ENCODE measurements at places on chromosomes 4 and X. TPM values are rescaled to one million over a fixed set of nuclear protein-coding genes. Genes with fewer than 3 reads are reported as not detected.
A peak's percentile ranks its signal among the peaks of the same experiment; 100 is the strongest.

DNA sequence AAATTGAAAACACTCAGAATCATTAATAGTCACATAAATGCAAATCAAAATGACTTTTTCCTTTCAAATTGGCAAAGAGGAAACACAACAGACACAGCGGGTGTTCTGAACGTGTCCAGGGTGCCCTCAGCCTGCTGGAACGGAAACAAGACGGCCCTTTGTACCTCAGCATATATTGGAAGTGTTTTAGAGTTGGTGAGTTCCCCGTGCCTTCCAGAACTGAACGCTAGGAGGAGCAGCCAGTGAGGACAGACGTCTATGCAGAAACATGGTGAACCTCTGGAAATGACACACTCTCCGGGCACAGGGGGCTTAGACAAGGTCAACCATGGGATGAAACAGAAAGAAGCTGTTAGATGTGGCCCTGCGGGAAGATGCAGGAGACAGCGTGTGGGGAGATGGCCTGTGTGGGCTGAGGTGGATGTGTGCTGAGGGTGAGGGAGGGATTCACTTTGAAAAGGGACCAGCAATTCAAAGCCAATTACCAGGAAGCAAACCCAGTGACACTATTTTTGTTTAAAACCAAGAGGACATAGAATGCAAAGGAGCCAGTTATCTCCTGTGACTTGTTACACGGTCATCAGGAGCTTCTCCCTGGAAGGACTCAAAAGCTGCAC is 40.4 kb downstream of the RNF212 start:
- peak; percentile 59 for DNase-seq

- no peak for DNase-seq
Measured at GRCh38 chr4:151304755-151305154, 20.6 kb downstream of the SH3D19 start.

- DNase-seq = no peak
Measured at GRCh38 chr4:155377276-155377675, 511 bp upstream of the MAP9 start.

GRCh38 chrX:152725409-152725808 is 8.1 kb downstream of the CSAG1 start:
- DNase-seq = no peak

The ASB11 gene
- total RNA-seq = 43.3 TPM

DNA sequence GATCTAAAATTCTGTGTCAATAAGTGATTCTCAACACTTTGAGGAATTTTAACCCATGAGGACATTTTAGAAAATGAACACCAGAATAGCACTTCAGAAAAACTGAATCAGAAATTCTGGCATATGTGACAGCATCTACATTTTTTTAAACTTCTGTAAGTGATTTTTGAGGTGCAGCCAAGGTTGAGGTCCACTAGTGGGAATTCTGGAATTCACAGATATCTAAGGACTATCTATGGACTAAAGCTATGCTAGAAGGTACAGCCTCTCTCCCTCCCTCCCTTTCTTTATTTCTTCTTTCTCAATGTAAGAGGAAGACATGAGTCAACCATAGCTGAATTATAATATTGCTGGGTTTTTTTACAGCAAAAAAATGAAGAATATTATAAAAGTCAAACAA is 508.2 kb upstream of the ATOH1 start:
- DNase-seq = no peak

The ERAS gene
- total RNA-seq = not detected

DNA sequence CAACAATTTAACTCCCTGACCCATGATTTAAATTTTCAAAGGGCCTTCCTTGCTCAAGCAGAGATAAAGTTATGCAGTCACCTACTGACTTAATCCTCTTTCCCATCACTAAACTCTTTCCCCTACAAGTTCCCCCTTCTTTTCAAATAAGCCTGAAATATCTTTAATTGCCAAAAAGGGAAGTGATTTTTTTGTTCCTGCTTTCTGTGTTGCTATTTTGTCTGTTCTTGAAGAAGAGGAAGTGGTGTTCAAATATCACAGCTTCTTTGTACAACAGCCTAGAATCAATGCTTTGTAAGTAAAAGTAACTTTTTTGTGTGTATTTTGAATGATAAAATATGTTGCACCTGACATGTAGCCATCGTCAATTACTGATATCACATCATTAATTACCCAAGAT is 595.9 kb downstream of the CENPC start:
- no peak for DNase-seq

- DNase-seq = no peak
Measured at GRCh38 chr4:12968345-12968744, 515.8 kb downstream of the RAB28 start.

The PAGE1 gene
- total RNA-seq = not detected

The BCORL1 gene
- total RNA-seq = 6.6 TPM

The MMRN1 gene
- 27.6 TPM for total RNA-seq

- no peak for DNase-seq
Measured at GRCh38 chr4:100314057-100314456, 123.8 kb upstream of the DDIT4L start.

The SSX2B gene
- not detected for total RNA-seq

DNA sequence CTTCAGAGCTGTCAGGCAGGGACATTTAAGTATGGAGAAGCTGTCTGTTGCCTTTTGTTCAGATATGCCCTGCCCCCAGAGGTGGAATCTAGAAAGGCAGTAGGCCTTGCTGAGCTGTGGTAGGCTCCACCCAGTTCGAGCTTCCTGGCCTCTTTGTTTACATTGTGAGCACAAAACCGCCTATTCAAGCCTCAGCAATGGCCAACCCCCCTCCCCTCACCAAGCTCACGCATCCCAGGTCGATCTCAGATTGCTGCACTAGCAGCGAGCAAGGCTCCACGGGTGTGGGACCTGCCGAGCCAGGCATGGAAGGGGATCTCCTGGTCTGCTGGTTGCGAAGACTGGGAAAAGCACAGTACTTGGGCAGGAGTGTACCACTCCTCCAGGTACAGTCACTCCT is 59.3 kb downstream of the ZNF674 start:
- no peak for DNase-seq

DNA sequence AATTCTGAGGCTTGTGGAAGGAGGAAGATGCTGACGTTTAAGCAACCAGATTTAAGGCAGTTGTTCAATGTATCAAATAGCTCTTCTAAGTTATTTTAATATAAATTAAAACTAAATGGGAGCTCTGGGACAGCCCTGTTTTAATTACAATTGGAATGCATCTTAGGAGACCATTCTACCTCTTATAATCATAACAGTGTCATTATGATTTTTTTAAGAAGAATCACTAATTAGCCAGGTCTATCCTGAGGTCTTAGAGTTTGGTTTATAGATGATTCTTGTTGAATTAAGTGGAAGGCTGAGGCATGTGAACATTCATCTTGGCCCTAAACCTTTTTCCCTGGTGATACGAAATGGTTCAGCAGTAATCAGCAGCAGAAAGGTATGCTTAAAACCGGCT is 113.4 kb downstream of the CEP135 start:
- no peak for DNase-seq

GRCh38 chr4:166432842-166433241 is 559.8 kb downstream of the TLL1 start:
- no peak for DNase-seq

- DNase-seq = no peak
Measured at GRCh38 chr4:42265782-42266602, 113.5 kb upstream of the BEND4 start.

GRCh38 chrX:77389891-77390290 is 57.3 kb upstream of the FGF16 start:
- no peak for DNase-seq

- no peak for DNase-seq
Measured at GRCh38 chr4:79367096-79367495, 40.9 kb downstream of the GK2 start.

The FGF16 gene
- total RNA-seq = 2.2 TPM

- no peak for DNase-seq
Measured at GRCh38 chr4:39526765-39527295, 409 bp downstream of the UGDH start.
